Colonic mucosa (tissue), 4 donors: ENCODE measurements at places on chromosomes 2 and 18. TPM values are rescaled to one million over a fixed set of nuclear protein-coding genes. Genes with fewer than 3 reads are reported as not detected.

ACKR3 gene
- total RNA-seq = 10.1 TPM

DNA sequence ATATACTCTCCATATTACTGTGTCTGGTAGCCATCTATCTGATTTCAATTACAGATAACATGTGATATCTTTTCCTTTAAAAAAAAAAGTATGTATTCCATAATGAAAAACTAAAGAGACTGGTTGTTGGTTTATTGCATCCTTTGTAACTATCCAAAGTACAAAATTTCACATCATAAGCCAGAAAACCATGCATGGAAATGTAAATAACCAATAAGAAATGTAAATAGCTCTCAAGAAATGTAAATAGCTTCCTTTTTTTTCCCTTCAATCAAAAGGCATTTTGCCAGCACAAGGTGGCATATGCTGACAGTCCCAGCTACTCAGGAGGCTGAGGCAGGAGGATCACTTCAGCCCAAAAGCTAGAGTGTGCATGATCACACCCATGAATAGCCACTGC, 59.3 kb downstream of the ATL2 start:
- DNase-seq = no peak

SERPINB7 gene
- not detected for total RNA-seq

CDK15 gene
- 0.72 TPM for total RNA-seq

FIGN gene
- total RNA-seq = 0.58 TPM

UGT1A3 gene
- 1.0 TPM for total RNA-seq

- DNase-seq = no peak
These were observed 219.8 kb downstream of the SH3BP4 start for GRCh38 chr2:235171550-235172031.

DNA sequence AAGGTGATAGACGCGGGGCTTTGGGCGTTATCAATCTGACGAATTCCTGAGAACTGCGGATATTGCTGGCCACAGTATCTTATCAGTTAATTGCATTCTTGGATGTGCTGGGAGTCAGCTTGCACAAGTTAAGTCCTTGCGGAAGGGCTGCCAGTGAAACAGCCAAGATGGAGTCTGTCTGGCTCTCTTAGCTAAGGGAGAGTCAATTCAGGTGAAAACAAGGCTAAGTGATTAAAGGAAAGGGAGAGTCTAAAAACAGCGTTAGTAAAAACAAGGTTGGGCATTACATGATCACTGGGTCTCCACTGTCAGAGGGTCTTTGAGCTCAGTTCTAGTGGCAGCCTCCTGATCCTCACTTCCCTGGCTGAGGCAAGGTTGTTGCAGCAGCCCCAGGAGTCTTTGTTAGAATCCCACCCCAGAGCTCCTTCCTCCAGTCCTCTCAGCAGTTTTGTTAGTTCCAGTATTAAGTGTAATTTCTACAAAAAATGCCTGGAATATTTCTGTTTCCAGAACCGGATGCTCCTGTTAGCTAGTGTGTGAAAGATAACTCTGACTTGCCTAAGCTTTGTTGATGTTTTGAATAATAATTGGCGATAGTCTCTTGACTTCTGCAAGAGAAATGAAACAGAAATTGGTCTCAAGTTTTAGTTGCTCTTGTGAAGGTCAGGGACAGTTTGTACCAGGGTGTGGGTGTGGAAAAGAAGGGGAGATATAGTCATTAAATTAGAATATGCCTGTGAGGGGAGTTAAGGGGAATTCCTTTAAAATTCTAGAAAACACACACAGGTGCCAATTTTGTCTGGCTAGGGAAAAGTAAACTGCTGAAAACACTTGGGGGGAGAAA, 10.6 kb downstream of the CFLAR start:
- no peak for DNase-seq

DNA sequence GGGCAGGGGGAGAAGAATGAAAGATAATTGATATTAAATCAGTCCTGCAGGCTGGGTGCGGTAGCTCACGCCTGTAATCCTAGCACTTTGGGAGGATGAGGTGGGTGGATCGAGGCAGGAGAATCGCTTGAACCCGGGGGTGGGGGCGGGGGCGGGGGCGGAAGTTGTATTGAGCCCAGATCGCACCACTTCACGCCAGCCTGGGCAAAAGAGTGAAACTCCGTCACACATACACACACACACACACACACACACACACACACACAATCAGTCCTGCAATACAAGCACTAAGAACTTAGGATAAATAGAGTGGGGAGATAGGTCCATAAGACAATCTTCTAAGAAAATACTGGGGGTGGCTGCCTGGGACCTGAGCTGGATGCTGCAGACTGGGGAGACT, 15.1 kb upstream of the PKDCC start:
- DNase-seq = no peak

- no peak for DNase-seq
These were observed 680 bp downstream of the ATP5F1A start for GRCh38 chr18:46097431-46097800.

DNA sequence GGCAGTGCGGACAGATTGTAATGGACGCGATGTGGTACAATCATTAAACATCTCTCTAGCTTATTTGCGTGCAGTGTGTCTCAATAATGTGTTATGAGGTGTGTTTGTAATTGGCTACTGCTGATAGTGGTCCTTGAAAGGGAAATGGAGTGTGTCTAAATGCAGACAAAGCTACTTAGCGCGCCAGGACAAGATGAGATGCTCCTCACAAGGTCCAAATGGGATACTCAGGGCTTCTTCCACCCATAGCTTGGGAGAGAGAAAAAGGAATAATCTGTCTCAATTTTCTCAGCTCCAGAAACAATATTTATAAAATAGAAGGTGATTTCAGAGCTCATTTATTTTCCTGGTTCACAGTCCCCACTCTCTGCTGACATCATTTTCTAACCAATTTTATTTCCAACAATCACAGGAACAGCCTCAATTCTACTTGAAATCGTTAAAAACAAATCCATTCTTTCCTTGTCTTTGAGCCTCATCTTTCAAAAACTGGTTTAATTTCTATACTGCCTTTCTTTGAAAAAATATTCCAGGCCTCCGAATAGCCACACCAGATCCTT, 28.5 kb downstream of the GALNT14 start:
- no peak for DNase-seq

DNA sequence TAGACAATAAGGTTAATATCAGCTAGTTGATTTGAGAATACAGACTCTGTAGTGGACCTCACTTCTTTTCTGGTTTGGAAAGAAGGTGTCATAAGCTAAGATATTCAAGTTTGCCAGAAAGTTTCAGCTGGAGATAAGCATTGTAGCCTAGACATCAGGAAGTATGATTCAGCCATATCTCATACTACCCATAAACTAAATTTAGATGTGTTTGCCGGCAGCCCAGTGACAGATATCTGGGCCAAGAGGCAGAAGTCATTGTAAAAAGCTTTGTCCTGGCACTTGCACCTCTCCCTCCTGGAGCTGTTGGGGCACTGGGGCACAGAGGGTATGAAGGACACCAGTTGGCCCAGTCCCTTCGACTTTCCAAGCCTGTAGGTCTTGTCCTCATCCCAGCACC, 128.0 kb downstream of the EPHA4 start:
- peak; percentile 26 for DNase-seq
